CD4-positive, alpha-beta T cell (primary cell): ENCODE measurements at places on chromosomes 7 and 10.

DNA sequence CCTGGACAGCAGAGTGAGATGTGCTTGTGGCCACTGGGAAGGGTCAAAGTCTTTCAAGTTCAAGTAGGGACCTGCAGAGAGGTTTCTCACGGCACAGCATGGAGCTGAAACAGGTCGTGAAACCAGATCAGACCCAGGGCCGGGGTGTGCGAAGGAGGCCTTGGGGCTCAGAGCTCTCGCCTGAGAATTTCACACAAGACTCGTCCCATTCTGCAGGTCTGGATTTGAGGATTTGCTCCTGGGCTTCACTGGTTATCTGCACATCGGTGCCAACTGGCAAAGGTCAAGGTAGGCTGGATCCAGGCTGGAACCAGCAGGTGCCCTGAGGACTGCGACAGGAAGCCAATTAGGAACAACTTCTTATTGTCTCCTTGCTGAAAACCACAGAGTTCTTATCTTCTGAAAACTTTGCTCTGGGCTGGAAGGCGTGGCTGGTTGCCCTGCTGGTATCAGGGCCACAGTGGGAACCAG is 24.0 kb upstream of the GTF2I start:
- no peak for DNase-seq

DNA sequence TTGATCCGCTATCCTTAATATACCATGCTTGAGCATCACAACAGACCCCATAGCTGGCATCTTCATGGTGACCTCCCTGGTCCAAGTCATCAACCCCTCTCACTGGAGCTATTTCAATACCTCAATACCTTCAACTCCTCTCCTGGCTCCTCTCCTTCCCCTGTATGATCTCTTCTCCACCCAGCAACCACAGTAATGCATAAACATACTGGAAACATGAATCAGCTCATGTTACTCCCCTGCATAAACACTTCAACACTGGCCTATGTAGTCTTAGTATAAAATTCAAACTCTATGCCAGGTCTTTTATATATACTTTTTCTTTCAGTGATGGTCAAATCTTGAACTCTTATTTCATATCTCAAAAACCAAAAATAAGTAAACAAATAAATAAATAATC is 31.8 kb upstream of the TMEM273 start:
- no peak for DNase-seq

DNA sequence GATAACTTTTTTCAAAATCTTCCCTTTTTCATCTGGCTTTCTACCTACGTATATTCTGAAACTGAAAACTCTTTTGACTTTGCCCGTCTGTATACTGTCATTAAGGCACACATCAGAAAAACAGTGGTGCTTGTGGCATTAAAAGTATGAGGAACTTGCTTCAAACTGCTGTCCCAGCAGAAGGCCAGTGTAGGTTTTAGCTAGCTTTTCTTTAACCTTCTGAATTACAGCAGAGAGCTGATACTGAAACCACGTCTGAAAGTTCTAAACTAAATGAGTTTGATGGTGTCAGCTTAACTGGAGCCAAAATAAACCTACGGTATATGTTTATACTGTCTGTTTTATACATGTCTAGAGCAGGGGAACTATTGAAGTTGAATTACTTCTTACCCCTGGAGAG is 283.4 kb downstream of the TFEC start:
- DNase-seq: no peak

DNA sequence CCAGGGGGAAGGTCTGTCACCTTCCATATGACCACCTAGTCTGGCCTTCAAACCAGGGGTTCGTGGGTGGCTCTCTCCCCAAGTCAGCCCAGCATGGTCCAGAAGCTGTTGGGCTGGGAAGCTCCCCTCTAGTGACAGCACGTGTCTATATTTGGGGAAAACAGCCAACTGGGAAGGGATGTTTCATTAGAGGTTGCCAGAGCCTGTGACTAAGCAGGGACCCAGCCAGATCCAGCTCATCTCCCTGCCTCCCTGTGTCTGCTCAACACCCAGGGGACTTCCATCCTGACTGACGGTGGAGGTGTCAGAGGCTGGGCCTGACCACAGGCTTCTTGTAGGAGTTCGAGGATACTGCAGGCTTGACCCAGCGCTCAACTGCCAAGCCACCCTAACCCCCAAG is 10.5 kb downstream of the STYXL1 start:
- no peak for DNase-seq

DNA sequence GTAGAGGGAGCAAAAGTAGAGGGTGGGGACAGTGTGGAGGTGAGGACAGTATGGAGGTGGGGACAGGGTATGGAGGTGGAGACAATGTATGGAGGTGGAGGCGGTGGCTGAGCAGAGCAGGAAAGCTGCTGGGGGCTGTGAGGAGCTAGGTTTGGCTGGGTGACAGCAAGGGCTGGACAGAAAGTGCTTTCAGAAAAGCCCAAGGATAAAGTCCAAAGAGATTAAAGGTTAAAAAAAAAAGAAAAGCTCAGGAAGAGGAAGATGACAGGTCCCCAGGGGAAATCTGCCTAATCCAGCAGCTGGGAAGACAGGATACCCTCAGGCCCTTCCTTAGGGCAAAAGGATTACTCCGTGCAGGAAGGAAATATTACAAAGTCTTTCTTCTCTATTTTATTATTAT is 32.1 kb upstream of the PFKFB3 start:
- no peak for DNase-seq

GRCh38 chr7:135083005-135083404 is 64.9 kb upstream of the TMEM140 start:
- DNase-seq: no peak

- DNase-seq: no peak
These were observed 168.7 kb upstream of the ZNF32 start for GRCh38 chr10:43817368-43817767.

GRCh38 chr10:81920213-81920829 is 45.3 kb downstream of the NRG3 start:
- DNase-seq: no peak

GRCh38 chr7:26853788-26854393 is 10.5 kb downstream of the SKAP2 start:
- DNase-seq: no peak

DNA sequence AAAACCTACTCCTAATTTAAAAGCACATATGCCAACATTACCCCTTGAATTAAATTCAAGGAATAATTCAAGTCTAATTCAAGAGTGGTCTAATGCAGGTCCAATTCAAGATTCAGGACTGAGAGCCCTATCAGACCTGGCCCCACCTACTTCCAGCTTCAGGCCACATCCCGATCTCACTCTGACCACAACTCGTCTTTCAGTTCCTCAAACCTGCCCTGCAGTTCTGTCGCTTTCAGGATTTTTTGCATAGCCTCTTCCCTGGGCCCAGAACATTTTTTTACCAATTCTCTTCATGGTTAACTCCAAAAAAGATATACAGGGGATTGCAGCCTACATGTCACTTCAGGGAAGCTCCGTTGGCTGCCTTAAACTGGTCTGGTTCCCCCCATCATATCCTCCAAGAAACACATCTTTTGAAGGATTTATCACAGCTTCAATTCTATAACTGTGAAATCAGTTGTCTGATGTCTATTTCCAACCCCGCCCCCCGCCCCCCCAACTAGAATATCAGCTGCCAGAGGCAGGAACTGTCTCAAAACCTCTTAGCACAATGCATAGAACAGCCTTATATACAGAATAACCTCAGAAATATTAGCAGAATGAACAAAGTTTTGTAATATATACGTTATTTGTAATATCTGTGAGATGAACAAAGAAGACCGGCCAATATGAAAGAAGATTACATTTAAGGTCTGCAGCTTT is 20.8 kb downstream of the CCDC6 start:
- DNase-seq: no peak

DNA sequence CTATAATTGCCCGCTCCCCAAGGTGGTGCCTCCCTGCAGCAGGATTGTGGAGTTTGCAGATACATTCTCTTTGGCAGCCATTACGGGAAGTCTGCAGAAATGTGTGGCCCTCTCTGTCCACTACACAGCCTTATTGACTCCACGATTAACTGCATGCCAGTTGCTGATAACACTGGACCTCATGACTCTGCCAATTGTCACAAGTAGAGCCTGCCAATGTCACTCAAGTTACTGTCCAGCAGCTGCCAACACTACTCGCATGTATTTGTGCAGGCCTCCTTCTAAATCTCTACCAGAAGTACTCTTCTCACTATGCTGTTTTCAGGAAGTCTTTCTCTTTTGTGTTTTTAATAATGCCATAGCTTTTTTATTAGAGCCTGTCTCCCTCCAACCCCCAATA is 128.8 kb downstream of the PPP1R3A start:
- no peak for DNase-seq

DNA sequence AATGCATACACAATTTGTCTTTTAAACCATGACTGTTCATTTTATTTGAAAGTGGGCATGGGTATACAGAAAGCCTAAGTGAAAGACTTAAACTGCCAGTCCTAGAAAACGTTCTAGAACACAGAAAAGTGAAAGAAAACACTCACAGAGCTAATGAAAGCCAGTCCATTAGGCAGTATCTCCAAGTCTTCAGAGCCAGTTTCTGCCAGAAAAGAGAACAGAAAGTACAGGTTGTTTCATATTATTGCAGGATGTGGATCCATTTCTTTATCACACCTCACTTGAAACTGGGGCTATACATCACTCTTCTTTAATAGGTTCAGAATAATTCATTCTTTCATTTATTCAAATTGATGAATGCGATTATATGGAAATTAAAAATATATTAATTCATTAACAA is 7.7 kb downstream of the PON1 start:
- no peak for DNase-seq

GRCh38 chr10:60414877-60415585 is 25.4 kb upstream of the ANK3 start:
- no peak for DNase-seq

DNA sequence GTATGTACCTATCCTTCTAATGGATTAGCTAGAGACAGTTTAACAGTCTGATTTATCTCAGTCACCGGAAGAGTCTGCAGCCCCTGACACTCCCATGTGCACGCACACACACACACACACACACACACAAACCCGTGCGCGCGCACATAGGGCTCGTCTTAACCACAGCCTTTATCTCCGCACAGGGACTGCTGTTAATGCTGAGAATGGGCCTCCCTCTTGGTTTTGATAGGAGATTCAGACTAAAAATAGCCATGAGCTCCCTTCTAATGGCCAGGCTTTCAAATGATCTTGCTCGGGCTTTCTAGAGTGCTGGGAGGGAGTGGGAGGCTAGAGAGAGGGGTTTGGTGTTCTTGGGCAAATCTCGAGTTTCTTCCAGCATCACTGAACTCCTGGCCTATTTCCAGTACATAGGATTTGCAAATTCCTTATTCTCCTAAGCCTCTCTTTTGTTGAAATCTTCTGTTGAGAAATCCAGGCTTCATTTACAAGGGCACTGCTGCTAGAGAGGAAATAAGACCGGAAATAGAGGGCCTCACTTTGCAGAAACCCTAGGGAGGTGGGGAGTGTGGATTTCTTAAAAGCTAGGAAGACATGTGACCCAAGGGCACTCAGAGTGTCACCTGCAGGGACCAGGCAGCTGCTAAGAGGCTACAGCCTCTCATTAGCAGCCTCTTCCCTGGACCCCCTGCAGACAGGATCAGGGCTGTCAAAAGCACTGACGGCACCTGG is 2.4 kb downstream of the TMEM72 start:
- DNase-seq: no peak

GRCh38 chr7:27945058-27945795 is 205.3 kb downstream of the TAX1BP1 start:
- no peak for DNase-seq

DNA sequence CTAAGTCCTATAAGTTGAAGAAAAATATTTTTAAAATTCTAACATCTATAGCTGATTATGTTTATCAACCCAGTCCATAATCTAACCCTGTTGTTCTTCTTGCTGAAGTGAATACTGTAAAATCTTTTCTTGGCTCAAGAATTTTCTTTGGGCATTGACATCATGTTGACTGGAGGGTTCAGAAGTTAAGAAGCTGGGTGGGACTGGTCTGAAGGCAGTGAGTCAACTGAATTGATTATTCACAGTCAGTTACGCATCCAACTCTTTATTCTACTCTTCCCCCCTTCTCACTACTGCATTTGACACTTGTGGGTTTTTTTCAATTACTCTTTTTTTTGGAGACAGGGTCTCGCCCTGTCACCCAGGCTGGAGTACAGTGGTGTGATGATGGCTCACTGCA is 31.0 kb downstream of the DENND2A start:
- no peak for DNase-seq

- DNase-seq: no peak
These were observed 85.4 kb downstream of the GPR26 start for GRCh38 chr10:123751342-123752134.
